ENCODE measurements at places on chromosomes 2 and 18. TPM values are rescaled to one million over a fixed set of nuclear protein-coding genes. Genes with fewer than 3 reads are reported as not detected.

AFF3 gene
- 1.5 TPM for total RNA-seq

FECH gene
- 24.5 TPM for total RNA-seq

SLC9A2 gene
- not detected for total RNA-seq

DNA sequence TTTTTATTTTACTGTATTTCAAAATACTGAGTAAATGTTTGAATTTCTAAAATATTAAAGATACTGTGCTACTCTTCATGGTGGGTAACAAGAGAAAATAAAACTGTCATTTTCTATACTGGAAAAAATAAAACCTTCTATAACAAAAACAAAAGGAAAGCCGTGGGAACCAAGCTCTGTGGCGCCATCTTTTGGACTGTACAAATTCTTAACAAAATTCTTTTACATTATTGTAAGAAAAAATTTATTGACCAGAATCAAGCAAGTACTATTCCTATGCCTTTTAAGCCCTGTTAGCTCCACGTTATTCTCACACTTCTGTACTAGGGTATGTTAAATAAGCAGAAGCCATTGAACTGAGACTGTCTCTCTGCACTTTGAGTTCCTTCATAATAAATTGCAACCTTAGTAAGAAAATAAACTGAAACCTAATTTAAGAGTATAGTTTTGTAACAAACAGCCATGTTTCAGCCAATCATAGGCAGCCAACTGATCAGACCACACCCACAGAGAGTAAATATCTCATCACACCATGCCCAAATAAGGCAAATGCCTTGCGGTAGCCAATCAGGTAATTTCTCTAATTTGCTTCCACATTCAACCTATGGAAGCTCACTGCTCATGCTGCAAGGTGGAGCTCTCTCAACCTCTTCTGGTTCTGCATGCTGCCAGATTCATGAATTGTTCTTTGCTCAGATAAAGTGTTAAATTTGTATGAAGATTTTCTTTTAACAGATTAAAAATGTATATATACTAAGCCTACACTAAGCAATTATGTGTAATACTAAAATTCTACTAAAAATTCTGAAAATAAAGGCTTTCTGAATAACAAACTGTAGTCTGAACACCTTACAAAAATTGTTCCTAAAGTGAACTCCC, 42.2 kb downstream of the HIBCH start:
- H3K4me1 ChIP-seq, result peaks cover 5% of the 10 kb centered on the region
- H3K27ac ChIP-seq, result no peak overlapping the region
- no peak overlapping the region for H3K4me3 ChIP-seq
- peaks cover 15% of the 10 kb centered on the region for H3K36me3 ChIP-seq

CNTNAP5 gene
- total RNA-seq, result not detected

SERPINB7 gene
- total RNA-seq, result not detected

DNA sequence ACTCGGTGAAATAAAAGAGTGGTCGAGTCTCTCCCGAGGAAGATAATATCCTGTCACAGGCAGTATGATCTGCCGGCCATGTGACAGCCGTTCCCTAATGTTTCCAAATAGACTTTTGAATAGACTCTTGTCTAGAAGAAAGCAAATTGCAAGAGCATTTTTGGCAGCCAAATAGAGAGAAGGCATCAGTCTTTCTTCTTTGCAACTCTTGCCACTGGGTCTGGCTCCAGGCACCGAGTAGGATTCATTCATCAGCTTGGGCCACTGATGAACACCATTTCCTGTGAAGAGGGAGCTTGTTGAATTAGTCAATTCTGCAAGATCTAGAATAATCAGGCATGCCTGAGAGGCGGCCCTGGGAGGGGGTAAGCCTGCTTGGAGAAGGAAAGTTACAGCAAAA, 165.6 kb downstream of the KLHL29 start:
- H3K4me1 ChIP-seq, result peaks cover 3% of the 10 kb centered on the region
- H3K27me3 ChIP-seq, result no peaks in the 10 kb centered on the region
- no peak overlapping the region for H3K27ac ChIP-seq
- no peaks in the 10 kb centered on the region for H3K36me3 ChIP-seq
- no peak for DNase-seq

DNA sequence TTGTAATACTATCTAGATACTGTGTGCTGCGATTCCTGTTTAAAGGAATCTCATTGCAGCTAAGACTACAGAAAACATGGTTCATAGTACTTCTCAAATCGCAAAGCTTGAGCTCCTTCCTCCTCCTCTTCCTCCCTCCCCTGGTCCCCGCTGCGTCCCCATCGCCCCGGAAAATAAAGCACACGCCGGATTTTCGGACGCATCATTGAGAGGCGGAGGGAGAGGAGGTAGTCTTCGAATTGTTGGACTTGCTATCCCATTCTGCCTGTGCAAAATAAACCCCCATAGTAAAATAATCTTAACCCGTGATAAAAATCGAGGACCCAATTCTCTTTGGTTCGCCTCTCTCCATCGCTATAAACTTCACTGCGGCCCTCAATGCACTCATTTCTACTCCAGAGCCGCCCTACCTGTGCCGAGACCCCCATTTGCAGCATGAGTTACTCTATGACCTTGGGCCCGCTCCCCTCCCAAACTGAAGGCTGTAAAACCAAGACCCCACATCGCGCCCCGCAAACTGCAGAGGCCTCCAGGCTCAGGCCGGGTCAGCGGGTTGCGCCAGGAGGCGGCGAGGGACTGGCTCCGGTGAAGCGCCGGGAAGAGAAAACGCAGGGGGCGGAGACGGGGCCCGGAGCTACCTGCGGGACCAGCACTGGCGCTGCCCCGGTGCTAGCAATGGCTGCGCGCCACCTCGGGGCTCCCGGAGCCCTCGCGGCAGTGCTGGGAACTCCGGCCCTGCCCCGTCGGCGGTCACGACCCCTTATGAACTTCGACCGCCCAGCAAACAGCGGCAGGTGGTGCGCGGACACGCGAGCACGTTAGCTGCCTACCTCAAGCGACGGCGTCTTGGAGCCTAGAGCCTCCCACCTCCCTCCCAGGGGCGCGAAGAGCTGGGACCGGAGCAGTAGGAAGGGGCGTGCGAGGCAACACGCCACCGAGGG, 649 bp downstream of the ESCO1 start:
- H3K27ac ChIP-seq, result peak overlapping the region; percentile 93
- peaks cover 17% of the 10 kb centered on the region for H3K4me1 ChIP-seq
- H3K4me3 ChIP-seq, result peak overlapping the region; percentile 90
- H3K27me3 ChIP-seq, result no peaks in the 10 kb centered on the region
- no peaks in the 10 kb centered on the region for H3K36me3 ChIP-seq

GRCh38 chr2:38528008-38528442, 74.7 kb downstream of the HNRNPLL start:
- no peak overlapping the region for H3K4me3 ChIP-seq
- H3K27me3 ChIP-seq, result peaks cover 30% of the 10 kb centered on the region
- no peaks in the 10 kb centered on the region for H3K36me3 ChIP-seq
- no peak for DNase-seq
- H3K4me1 ChIP-seq, result no peaks in the 10 kb centered on the region
- no peak overlapping the region for H3K27ac ChIP-seq

NAT8 gene
- not detected for total RNA-seq

GRCh38 chr18:77482190-77483085, 232.8 kb downstream of the GALR1 start:
- no peak overlapping the region for H3K27ac ChIP-seq
- no peak for DNase-seq
- no peaks in the 10 kb centered on the region for H3K4me1 ChIP-seq
- no peaks in the 10 kb centered on the region for H3K36me3 ChIP-seq

DNA sequence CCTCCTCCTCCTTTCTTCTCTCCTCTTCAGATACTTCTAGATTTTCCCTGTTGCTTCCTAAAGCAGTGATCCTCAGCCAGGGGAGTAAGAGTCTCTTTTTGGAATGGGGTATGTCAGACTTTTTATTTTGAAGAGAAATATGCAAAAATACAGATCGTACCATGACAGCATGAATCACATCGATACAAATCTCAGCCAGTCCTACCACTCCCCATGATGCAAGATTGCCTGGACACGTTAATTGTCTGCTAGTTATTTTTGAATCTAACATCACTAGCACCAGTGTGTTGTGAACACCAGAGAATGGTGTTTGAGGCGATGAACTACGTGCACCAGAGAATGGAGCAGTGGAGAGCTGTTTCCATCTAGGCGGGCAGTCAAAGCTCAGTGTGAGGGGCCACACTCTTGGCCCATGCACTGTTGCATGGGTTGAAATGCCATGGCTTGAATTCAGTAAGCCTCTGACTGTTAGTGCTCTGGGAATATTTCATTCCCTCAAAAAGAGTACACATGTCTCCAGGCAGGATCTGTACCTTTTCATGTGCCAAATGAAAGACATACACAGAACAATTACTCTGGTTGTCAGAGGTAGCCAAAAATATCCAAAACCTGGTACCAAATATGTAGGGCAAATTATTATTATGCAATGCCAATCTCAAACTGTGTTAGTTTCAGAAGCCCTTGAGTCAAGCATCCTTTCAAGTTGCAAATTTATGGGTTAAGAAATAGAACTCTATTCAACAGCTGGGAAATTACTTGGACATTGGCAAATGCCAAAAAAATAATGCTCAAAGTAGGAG, 46.3 kb upstream of the RALBP1 start:
- H3K4me1 ChIP-seq, result peaks cover 8% of the 10 kb centered on the region
- DNase-seq, result no peak
- H3K27me3 ChIP-seq, result peaks cover 3% of the 10 kb centered on the region
- no peaks in the 10 kb centered on the region for H3K36me3 ChIP-seq
- H3K27ac ChIP-seq, result no peak overlapping the region

GRCh38 chr2:144479659-144480058, 40.3 kb downstream of the ZEB2 start:
- peaks cover 91% of the 10 kb centered on the region for H3K4me1 ChIP-seq
- H3K4me3 ChIP-seq, result peak overlapping the region; percentile 85
- H3K27me3 ChIP-seq, result no peaks in the 10 kb centered on the region
- peaks cover 27% of the 10 kb centered on the region for H3K36me3 ChIP-seq

PIEZO2 gene
- not detected for total RNA-seq

DNA sequence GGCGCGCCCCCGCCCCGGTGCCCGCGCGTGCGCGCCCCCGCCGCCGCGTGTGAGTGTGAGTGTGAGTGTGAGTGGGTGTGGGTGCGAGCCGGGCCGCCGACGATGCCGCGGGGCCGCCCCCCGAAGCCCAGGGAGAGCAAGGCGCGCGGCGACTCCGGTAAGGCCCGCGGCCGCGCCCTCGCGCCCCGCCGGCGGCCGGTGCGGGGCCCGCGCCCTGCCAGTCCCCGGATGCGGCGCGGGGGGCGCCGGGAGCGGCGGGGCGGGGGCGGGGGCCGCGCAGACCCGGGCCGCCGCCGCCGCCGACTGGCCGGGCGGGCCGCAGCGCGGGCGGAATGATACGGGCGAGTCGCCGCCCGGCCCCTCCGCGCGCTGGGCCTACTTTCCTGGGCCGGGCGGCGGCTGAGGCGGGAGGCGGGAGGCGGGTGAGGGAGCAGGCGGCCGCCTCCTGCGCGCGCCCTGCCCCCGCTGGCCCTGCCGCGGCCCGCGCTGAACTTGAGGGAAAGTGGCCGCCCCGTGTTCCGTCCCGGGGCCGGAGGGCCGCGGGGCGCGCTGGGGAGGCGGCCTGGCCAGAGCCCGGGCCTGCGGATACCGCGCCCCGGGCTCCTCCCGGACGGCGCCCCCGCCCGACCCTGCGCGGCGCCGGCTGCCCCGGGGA, at the start of gene ZNF236:
TSS of gene ZNF236 (plus strand) at position 52 of the 655 bp plus-strand sequence. CDS start at position 103, 51 bp downstream.
- no peaks in the 10 kb centered on the region for H3K27me3 ChIP-seq
- H3K36me3 ChIP-seq, result no peaks in the 10 kb centered on the region
- peak; percentile 84 for DNase-seq
- peaks cover 45% of the 10 kb centered on the region for H3K4me1 ChIP-seq

DNA sequence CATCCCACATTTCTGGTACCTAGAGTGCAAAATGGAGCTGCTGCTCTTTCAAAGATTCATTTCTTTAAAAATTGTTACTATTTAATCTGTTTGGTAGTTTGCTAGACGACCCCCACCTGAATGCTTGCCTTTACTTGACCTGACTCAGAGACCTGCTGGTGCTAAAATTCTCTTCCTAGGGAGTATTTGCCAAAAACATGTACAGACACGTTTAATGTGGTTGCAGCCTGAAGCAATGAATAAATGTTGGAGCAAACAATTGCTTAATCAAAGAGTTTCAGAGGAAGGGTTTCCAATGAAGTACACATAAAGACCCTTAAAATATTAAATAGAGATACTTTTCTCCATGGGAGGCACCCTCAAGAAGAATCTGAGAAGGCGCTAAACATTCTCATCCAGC, 734.4 kb downstream of the CBLN2 start:
- peaks cover 6% of the 10 kb centered on the region for H3K36me3 ChIP-seq
- H3K4me3 ChIP-seq, result no peak overlapping the region
- no peaks in the 10 kb centered on the region for H3K4me1 ChIP-seq
- no peak overlapping the region for H3K27ac ChIP-seq
- H3K27me3 ChIP-seq, result no peaks in the 10 kb centered on the region
- no peak for DNase-seq

DNA sequence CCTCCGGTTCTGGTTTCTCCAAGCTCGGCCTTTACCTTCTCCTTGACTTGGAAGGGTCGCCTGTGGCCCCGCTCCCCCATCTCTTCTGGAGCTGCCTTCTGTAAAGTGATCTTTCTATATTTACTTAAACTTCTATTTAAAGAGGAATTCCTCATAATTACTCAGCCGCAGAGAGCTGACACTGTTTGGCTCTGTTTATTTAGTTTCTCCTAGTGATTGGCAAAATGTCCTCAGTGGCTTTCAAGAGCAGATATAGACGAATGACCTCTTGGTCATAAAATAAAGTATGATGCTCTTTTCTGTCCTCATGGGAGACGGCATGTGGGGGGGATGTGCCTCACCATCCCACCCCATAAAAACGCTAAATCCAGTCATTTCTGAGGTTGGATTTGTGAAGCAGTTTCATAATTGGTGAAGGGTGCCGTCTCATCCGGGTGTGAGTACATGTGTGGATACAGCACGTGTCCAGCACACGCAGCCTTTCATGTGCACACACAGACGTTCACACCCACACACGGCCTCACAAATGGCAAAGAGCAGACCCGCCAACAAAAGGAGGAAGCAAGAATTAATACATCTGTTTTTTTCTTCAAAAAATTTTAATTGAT, 43.4 kb upstream of the SMAD7 start:
- H3K4me3 ChIP-seq, result no peak overlapping the region
- H3K36me3 ChIP-seq, result no peaks in the 10 kb centered on the region
- H3K27me3 ChIP-seq, result peaks cover 12% of the 10 kb centered on the region
- no peak for DNase-seq
- H3K27ac ChIP-seq, result no peak overlapping the region
- peaks cover 7% of the 10 kb centered on the region for H3K4me1 ChIP-seq

CREG2 gene
- total RNA-seq, result not detected

CCL20 gene
- total RNA-seq, result not detected

DNA sequence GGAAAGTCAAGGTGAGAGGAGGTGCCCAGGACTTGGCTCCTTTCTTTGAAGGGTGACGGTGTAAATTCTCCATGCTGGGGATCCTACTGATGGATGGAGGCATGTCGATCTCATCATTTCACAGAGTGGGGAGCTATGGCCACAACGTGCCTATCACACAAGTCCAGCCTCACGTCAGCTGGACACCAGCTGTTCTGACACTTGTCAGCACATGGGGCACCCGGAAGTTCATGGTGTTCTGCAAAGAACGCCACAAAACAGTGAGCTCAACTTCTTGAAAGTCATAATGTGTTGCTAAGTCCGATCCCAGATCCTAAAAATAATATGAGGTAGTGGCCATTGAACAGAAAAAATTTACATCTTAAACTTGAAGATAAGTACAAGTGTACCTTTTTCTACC, 12.3 kb downstream of the PAX8 start:
- no peaks in the 10 kb centered on the region for H3K36me3 ChIP-seq
- no peak overlapping the region for H3K4me3 ChIP-seq
- no peak for DNase-seq
- H3K4me1 ChIP-seq, result no peaks in the 10 kb centered on the region
